ENCODE measurements at places on chromosomes 4 and X. TPM values are rescaled to one million over a fixed set of nuclear protein-coding genes. Genes with fewer than 3 reads are reported as not detected.

COL4A6 gene
- 17.2 TPM for total RNA-seq

ODAPH gene
- total RNA-seq, result 0.15 TPM

CT45A2 gene
- total RNA-seq, result not detected

HPGDS gene
- total RNA-seq, result not detected

QRFPR gene
- total RNA-seq, result not detected

PPP2R2C gene
- total RNA-seq, result 34.1 TPM

FGF5 gene
- total RNA-seq, result 0.44 TPM

TLR1 gene
- total RNA-seq, result 0.83 TPM
